ENCODE measurements at places on chromosomes 7 and 10. TPM values are rescaled to one million over a fixed set of nuclear protein-coding genes. Genes with fewer than 3 reads are reported as not detected.

CBLL1 gene
- total RNA-seq = 28.9 TPM

CALD1 gene
- 40.3 TPM for total RNA-seq

GPR158 gene
- total RNA-seq = 0.51 TPM

DDC gene
- total RNA-seq = 29.6 TPM

RADIL gene
- 1.1 TPM for total RNA-seq

WEE2 gene
- total RNA-seq = not detected

TEX47 gene
- total RNA-seq = not detected

TMEM236 gene
- 80.8 TPM for total RNA-seq

AGAP5 gene
- 10.0 TPM for total RNA-seq

MYO1G gene
- total RNA-seq = 3.8 TPM

SDK1 gene
- total RNA-seq = 2.7 TPM

GTPBP10 gene
- total RNA-seq = 24.9 TPM

GPRIN2 gene
- total RNA-seq = 40.7 TPM

ACSM6 gene
- not detected for total RNA-seq

DNAJB9 gene
- total RNA-seq = 16.6 TPM

ZNF467 gene
- total RNA-seq = 2.4 TPM

ANXA7 gene
- 106 TPM for total RNA-seq

FZD1 gene
- total RNA-seq = 7.3 TPM

GRM3 gene
- not detected for total RNA-seq

LRRC17 gene
- total RNA-seq = 1.9 TPM

TMEM229A gene
- 0.14 TPM for total RNA-seq

FAM13C gene
- total RNA-seq = 6.5 TPM

COX15 gene
- total RNA-seq = 46.1 TPM

GNGT1 gene
- total RNA-seq = not detected

ELFN1 gene
- 0.44 TPM for total RNA-seq

MYO3A gene
- 0.29 TPM for total RNA-seq

SPAM1 gene
- total RNA-seq = not detected

GIMAP2 gene
- total RNA-seq = 8.1 TPM

PRSS58 gene
- total RNA-seq = not detected

TMEM26 gene
- 0.95 TPM for total RNA-seq

DHTKD1 gene
- total RNA-seq = 27.6 TPM

TUBGCP2 gene
- 58.8 TPM for total RNA-seq

All from mucosa of descending colon (tissue), 3 donors.